ENCODE measurements at places on chromosomes 2 and 18.

DNA sequence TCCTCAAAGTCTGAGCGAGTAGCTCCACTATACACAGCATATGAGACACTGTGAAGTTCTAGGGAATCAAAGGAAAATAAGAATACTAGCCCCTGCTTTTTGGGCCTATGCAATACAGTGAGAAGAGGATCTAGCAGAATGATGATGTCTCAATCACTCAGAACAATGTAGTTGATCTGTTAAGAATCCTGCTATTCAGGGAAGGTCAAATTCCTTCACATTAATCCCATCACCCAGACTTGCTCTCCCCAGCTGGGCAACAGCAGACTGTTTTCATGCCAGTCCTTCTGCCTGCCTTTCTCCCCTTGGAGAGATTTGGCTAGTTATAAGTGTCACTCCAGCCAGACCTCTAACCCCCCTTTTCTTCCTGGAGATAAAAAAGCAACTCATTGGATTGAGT lies 230.0 kb upstream of the EPHA4 start:
- DNase-seq, result no peak

- DNase-seq, result no peak
Measured at GRCh38 chr18:12686100-12686499, 16.4 kb downstream of the CEP76 start.

- no peak for DNase-seq
Measured at GRCh38 chr2:202109737-202110184, 36.7 kb downstream of the KIAA2012 start.

GRCh38 chr2:113376913-113377445 lies 60.5 kb upstream of the ZNG1B start:
- no peak for DNase-seq

Data from CD4-positive, alpha-beta T cell treated with Interleukin-6 at 100 ng/mL for 8 hours (primary cell).